ENCODE measurements at places on chromosomes 5 and 9.

- no peak for DNase-seq
Measured at GRCh38 chr5:144406442-144406841, 235.8 kb downstream of the KCTD16 start.

GRCh38 chr5:13771011-13771571, 173.4 kb downstream of the DNAH5 start:
- no peak for DNase-seq

DNA sequence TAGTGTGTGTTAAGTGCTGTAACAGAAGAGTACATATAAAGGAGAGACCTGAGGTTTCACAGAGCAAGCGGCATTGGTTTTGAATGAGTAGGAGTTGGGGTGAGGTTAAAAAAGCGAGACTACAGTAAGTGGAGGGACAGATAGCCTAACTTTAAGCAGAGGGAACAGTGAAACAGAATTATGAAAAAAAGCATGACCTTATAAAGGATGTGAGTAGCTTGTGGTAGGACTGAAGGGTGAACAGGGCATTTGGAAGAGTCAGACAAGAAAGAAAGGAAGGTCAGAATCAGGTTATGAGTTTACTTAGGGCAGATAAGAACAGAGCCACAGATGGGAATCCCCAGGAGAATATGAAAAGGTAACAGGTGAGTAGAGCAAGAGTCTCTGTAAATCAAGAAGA, 22.5 kb downstream of the MSANTD3 start:
- no peak for DNase-seq

DNA sequence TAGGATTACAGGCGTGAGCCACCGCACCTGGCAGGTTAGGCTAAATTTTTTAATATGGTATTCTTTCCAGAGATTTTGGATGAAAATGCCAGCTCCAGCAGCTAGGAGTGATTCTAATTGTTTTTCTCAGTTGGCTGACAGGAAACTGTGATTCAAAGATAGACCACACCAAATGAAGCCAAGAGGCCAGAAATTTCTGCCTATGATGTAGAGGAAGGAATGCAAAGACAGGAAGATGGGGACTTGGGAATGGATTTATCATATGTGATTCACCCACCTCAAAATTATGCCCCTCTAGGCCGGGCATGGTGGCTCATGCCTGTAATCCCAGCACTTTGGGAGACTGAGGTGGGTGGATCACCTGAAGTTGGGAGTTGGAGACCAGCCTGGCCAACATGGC, 53.3 kb downstream of the UGCG start:
- no peak for DNase-seq

GRCh38 chr5:19605846-19606407, 382.1 kb downstream of the CDH18 start:
- no peak for DNase-seq

DNA sequence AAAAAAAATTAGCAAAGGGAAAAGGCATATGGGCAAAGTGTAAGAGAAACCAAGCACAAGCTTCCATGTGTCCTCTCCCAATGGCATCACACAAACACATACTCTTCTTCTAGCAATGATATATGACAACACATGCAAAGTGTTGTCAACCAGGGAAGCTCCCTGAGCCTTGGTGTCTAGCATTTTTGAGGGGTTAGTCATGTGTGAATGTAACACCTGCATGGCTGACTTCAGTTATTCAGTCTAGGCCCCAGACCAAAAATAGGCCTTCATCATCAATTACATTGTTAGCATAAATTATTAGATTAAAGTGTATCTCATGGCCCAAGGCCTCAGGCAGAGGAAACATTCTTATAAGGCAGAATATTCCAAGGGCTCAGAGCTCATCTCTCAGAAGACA, 450.0 kb downstream of the TLE1 start:
- no peak for DNase-seq

GRCh38 chr5:137741718-137742117, 5.8 kb upstream of the KLHL3 start:
- DNase-seq = peak; percentile 46

Measured in NCI-H526 treated with DMSO at 0.1 percent for 48 hours (cell line).